Fibroblast of lung (primary cell): ENCODE measurements at places on chromosomes 5 and 9. TPM values are rescaled to one million over a fixed set of nuclear protein-coding genes. Genes with fewer than 3 reads are reported as not detected.

DNA sequence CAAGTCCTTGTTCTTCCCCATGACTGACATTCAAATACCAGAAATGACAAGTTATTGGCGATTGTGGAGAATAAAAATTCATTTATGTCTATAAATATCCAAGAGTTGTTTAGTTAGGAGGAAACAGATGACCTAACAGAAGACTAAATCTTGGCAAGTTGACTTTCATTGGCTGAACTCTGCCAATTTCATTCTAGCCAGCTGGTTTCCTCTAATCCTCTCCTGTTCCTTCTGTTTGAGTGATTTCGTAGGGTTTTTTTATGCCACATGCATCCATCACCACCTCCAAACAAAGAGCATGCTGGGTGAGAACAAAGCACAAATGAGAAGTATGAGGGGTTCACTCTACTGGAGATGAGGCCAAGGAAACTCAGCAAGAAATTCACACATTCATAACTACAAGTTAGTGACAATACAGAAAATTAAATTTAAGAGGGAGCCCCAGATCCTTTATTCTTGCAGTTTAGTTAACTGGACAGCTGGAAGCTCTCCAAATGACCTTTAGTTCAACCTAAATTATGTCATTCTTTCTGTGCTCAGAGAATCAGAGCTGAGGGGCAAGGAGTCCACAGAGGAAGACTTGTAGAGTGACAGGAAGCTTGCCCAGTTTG is 932.0 kb downstream of the TLE4 start:
- no peaks in the 10 kb centered on the region for H3K4me1 ChIP-seq
- H3K27me3 ChIP-seq: no peaks in the 10 kb centered on the region
- peak; percentile 2 for DNase-seq
- no peaks in the 10 kb centered on the region for H3K36me3 ChIP-seq
- no peak overlapping the region for H3K27ac ChIP-seq

GRCh38 chr9:14401911-14402310 is 88.0 kb upstream of the NFIB start:
- H3K27ac ChIP-seq: no peak overlapping the region
- H3K4me3 ChIP-seq: no peak overlapping the region
- H3K36me3 ChIP-seq: no peaks in the 10 kb centered on the region
- H3K4me1 ChIP-seq: no peaks in the 10 kb centered on the region

Gene STK32A
- total RNA-seq: 2.5 and 2.8 TPM in 2 replicates

Gene PCDHB3
- total RNA-seq: 0.77 and 1.7 TPM in 2 replicates

Gene SHISAL2B
- total RNA-seq: not detected in 2 replicates

Gene PRR16
- total RNA-seq: 3.1 and 7.3 TPM in 2 replicates

GRCh38 chr9:124009531-124010217 is 1.9 kb upstream of the LHX2 start:
- H3K4me3 ChIP-seq: no peak overlapping the region
- peaks cover 89% of the 10 kb centered on the region for H3K27me3 ChIP-seq
- no peak for DNase-seq
- no peak overlapping the region for H3K27ac ChIP-seq
- H3K4me1 ChIP-seq: no peaks in the 10 kb centered on the region

Gene WDR38
- not detected in 2 replicates for total RNA-seq

DNA sequence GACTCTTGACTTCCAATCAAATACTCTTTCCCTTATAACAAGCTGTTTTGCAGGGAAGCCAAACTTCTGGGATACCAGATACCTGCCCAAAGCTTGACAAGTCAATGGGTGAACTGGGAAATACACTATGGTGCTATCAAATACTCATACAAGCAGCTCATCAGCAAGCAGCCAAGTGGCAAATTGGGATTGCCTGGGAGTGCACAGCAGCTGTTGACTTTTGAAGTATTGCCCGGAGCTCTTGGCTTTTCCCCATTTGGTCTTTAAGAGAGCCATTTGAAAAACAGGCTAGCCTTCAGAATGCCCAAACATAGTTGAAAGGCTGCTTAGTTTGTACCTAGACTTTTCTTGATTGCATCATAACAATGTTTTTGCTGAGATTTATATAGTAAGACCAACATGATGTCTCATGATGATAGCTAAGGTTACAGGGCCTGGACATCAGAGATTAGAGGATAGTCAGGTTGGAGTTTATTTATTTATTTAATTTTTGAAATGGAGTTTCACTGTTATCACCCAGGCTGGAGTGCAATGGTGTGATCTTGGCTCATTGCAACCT is 210.1 kb upstream of the ZNF608 start:
- H3K4me3 ChIP-seq: no peak overlapping the region
- no peaks in the 10 kb centered on the region for H3K4me1 ChIP-seq
- no peak overlapping the region for H3K27ac ChIP-seq
- H3K27me3 ChIP-seq: no peaks in the 10 kb centered on the region

DNA sequence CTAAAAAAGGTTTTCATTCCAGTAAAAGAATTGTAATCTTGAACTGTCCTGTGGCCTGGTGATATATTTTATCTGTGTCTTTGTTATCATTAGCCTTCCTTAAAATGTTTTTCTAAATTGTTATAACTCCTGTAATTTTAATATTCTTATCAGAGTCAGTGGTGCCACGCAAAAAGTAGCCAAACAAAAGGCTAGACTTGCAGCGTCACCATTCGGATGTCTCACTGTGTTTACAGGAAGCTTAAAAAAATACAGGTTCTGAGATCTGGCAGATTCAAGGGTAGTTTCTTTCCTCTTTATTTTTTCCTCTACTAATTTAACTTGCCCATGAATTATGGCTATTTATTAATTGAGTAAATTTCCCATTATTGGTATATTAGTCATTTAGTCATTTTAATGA is 362.3 kb downstream of the MAT2B start:
- peaks cover 2% of the 10 kb centered on the region for H3K4me1 ChIP-seq
- DNase-seq: peak; percentile 72
- no peaks in the 10 kb centered on the region for H3K27me3 ChIP-seq
- no peaks in the 10 kb centered on the region for H3K36me3 ChIP-seq
- no peak overlapping the region for H3K4me3 ChIP-seq
- H3K27ac ChIP-seq: no peak overlapping the region

- H3K4me1 ChIP-seq: peaks cover 14% of the 10 kb centered on the region
- peaks cover 4% of the 10 kb centered on the region for H3K36me3 ChIP-seq
- H3K27me3 ChIP-seq: no peaks in the 10 kb centered on the region
- no peak overlapping the region for H3K27ac ChIP-seq
- no peak for DNase-seq
These were observed 37.3 kb downstream of the COL5A1 start for GRCh38 chr9:134678666-134679443.

Gene ADGRD2
- total RNA-seq: not detected in 2 replicates

Gene FNIP1
- 79.4 and 97.8 TPM in 2 replicates for total RNA-seq

- peak; percentile 29 for DNase-seq
- H3K27me3 ChIP-seq: no peaks in the 10 kb centered on the region
- H3K27ac ChIP-seq: no peak overlapping the region
- H3K4me3 ChIP-seq: no peak overlapping the region
These were observed 283.3 kb upstream of the TUT7 start for GRCh38 chr9:86637515-86637914.

DNA sequence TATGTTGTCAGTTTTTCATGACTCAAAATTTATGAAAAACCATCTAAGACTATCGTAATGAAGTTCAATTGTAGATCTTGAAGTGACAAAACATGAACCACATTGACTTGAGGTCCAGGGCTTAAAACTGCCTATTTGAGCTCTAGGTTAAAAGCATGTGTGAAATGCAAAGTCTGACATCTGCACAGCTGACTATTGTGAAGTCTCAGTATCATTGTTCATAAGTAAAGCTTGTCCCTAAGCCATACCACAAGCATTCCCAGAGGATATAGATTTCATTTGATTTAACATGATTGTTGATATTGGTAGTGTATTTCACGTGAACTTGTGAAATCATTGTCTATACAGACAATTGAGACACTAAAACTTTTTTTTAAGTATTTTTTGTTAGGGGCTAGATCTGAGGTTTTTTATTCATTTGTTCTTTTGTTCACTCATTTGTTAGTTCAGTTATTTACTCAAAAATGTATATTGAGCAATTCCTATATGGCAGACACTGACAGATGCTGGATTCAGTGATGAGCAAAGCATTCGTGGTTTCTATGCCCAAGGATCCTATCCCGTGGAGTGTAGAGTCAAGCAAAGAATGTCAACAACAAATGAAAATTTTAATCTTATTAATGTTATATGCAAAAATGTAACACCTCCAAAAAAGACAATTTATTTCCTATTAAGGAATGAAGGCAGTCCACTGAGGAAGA is 485.2 kb downstream of the RAB3C start:
- no peak overlapping the region for H3K27ac ChIP-seq
- no peaks in the 10 kb centered on the region for H3K36me3 ChIP-seq
- H3K4me1 ChIP-seq: peaks cover 7% of the 10 kb centered on the region

Gene FOXE1
- not detected in 2 replicates for total RNA-seq

DNA sequence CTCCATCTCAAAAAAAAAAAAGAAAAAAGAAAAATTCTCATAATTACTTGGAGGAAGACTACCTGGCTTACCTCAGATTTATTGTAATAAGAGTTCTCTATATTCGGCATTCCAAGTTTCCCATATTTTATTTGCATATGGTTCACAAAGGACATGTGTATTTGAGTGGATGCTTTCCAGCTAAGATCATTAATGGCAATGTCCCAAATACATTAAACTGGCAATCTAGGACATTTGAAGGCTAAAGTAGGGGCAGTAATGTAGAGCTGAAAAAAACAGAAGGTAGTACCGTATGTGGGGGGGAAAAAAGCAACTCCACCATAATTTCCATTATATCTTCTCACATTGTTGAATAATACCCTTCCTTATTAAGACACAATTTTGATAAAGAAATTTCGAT is 4.9 kb downstream of the TUT7 start:
- DNase-seq: peak; percentile 39
- H3K4me1 ChIP-seq: peaks cover 5% of the 10 kb centered on the region
- no peaks in the 10 kb centered on the region for H3K27me3 ChIP-seq

GRCh38 chr5:136679233-136679632 is 313.9 kb upstream of the TRPC7 start:
- H3K36me3 ChIP-seq: no peaks in the 10 kb centered on the region
- no peak for DNase-seq
- no peak overlapping the region for H3K4me3 ChIP-seq
- H3K27me3 ChIP-seq: no peaks in the 10 kb centered on the region

GRCh38 chr9:19174127-19174912 is 47.0 kb upstream of the PLIN2 start:
- peak overlapping the region; percentile 43 for H3K27ac ChIP-seq
- no peaks in the 10 kb centered on the region for H3K4me1 ChIP-seq
- no peaks in the 10 kb centered on the region for H3K27me3 ChIP-seq
- peak; percentile 94 for DNase-seq

Gene FOCAD
- 67.3 and 145 TPM in 2 replicates for total RNA-seq

DNA sequence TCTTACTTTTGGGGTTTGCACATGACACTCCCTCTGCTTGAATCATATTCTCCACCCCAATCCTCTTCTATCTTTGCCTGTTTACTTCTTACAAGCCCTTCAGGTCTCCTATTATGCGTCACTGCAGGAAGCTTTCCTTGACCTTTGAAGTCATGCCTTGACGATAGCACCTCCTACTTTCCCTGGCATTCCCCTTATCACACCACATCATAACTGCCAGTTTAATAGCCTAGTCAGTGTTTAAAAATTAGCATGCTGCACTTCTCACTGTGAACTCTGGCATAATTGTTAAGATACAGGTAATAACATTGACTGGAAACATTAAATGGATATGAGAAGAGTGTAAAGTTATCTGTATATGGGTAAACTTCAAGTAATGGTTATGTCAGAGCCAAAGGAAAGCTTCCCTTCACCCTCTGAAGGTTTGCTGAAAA is 37.1 kb upstream of the CEP120 start:
- DNase-seq: peak; percentile 42
- H3K36me3 ChIP-seq: no peaks in the 10 kb centered on the region
- H3K27me3 ChIP-seq: no peaks in the 10 kb centered on the region
- no peak overlapping the region for H3K4me3 ChIP-seq
- no peaks in the 10 kb centered on the region for H3K4me1 ChIP-seq

DNA sequence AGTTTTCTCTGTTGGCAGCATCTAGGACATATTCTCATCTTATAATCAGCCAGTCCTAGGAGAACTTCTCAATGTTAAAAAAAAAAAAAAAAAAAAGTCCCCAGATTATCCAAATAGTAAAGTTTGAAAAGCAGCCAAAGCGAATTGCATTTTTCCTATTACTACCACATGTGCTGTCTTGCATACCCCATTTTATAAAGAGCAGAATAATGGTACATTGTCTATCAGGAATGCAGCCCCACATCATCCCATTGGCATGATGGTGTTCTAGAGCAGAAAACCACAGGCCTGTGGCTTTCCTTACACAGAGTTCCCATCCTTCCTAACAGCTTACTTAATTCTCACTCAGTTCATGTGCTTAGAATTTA is 381.6 kb downstream of the TMEM38B start:
- no peaks in the 10 kb centered on the region for H3K27me3 ChIP-seq
- H3K36me3 ChIP-seq: no peaks in the 10 kb centered on the region
- no peak overlapping the region for H3K4me3 ChIP-seq
- no peaks in the 10 kb centered on the region for H3K4me1 ChIP-seq
- DNase-seq: peak; percentile 93

- no peaks in the 10 kb centered on the region for H3K36me3 ChIP-seq
- H3K4me3 ChIP-seq: no peak overlapping the region
- no peak overlapping the region for H3K27ac ChIP-seq
These were observed 218.7 kb downstream of the DCP2 start for GRCh38 chr5:113195251-113195650.

Gene SARDH
- 4.8 and 9.0 TPM in 2 replicates for total RNA-seq

GRCh38 chr9:93129691-93130500 is 4.2 kb downstream of the NINJ1 start:
- no peak overlapping the region for H3K27ac ChIP-seq
- no peaks in the 10 kb centered on the region for H3K27me3 ChIP-seq
- H3K4me1 ChIP-seq: peaks cover 14% of the 10 kb centered on the region
- no peak for DNase-seq
- no peak overlapping the region for H3K4me3 ChIP-seq
- H3K36me3 ChIP-seq: no peaks in the 10 kb centered on the region

Gene IL3
- not detected in 2 replicates for total RNA-seq

Gene IRGM
- 0.17 TPM in 1 of 2 replicates, not detected in the other for total RNA-seq

- H3K4me1 ChIP-seq: no peaks in the 10 kb centered on the region
- peaks cover 2% of the 10 kb centered on the region for H3K36me3 ChIP-seq
These were observed 24.2 kb upstream of the CKMT2 start for GRCh38 chr5:81208904-81209303.

DNA sequence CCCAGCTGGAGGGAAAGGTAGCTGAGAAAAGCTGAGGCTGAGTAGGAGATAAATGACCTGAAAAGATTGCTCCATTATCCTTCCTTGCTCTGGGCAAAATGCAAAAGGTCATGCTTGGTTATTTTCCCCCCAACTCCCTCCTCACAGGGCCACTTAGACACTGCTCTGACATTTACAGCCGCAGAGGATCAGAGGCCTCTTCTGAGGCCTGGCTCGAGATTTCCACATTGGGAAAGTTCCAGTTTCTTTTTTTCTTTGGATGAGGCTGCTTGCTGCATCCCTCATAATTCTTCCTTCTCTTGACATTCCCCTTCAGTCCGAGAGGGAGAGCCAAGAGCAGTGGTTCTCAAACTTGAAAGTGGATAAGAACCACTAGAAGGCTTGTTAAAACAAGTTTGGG is 60.1 kb upstream of the HSPA9 start:
- H3K4me3 ChIP-seq: no peak overlapping the region
- no peaks in the 10 kb centered on the region for H3K36me3 ChIP-seq
- H3K27ac ChIP-seq: no peak overlapping the region
- peak; percentile 40 for DNase-seq
- peaks cover 16% of the 10 kb centered on the region for H3K27me3 ChIP-seq

- H3K4me3 ChIP-seq: no peak overlapping the region
- DNase-seq: no peak
- no peak overlapping the region for H3K27ac ChIP-seq
- H3K27me3 ChIP-seq: no peaks in the 10 kb centered on the region
- H3K36me3 ChIP-seq: no peaks in the 10 kb centered on the region
These were observed 146.1 kb downstream of the PBX3 start for GRCh38 chr9:125893277-125893676.

Gene GCNT4
- 1.8 and 3.6 TPM in 2 replicates for total RNA-seq
